ENCODE measurements at places on chromosomes 4 and X.
A peak's percentile ranks its signal among the peaks of the same experiment; 100 is the strongest.

DNA sequence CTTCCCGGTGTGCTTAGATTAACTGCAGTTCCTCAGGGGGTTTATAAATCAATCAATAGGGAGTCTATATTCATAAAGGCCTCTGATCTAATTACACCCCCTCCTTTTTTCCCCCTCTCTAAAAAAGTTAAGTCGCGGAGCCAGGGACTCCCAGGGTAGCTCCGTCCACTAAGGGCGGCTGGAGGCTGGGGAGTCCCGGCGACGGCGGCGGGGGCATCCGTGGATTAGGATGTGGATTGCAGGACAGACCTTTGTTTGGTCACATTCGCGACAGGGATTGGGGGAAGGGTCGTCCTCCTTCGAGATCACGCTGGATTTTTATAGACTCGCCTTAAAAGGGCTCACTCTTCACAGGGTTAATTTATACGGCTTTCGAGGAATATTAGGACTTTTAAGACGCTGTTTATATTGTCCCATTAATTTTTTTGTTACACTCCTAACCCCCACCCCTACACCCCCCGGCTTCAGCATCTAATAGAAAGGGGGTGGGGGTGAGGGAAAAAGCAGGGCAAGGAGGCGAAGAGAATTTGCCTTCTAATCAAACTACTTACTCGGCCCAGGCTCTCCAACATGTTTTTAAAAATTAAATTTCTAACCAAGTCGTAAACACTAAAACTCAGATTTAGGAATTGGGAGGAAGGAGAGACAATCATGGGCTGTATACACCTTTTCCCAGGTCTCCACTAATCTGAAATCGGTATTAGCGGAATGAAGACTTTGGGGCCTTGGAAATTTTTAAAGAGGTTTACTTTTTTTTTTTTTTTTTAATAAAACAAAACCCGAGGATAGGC is 8.5 kb downstream of the PITX2 start:
- no peak overlapping the region for H3K4me3 ChIP-seq
- H3K27ac ChIP-seq: no peak overlapping the region
- peaks cover 32% of the 10 kb centered on the region for H3K4me1 ChIP-seq

GRCh38 chrX:64805683-64806082 is 170.6 kb downstream of the ZC4H2 start:
- H3K27ac ChIP-seq: no peak overlapping the region
- H3K36me3 ChIP-seq: no peaks in the 10 kb centered on the region
- no peak overlapping the region for H3K4me3 ChIP-seq

- H3K4me3 ChIP-seq: no peak overlapping the region
- no peaks in the 10 kb centered on the region for H3K4me1 ChIP-seq
- no peak for DNase-seq
- H3K27ac ChIP-seq: no peak overlapping the region
- H3K36me3 ChIP-seq: no peaks in the 10 kb centered on the region
Measured at GRCh38 chr4:3637326-3638016, 105.2 kb upstream of the LRPAP1 start.

GRCh38 chrX:42129022-42129940 is 205.9 kb upstream of the CASK start:
- no peak for DNase-seq
- H3K27me3 ChIP-seq: peaks cover 21% of the 10 kb centered on the region
- no peak overlapping the region for H3K4me3 ChIP-seq
- H3K27ac ChIP-seq: no peak overlapping the region

GRCh38 chrX:65668377-65669310 is 1.2 kb downstream of the MSN start:
- H3K27ac ChIP-seq: peak overlapping the region; percentile 98
- H3K4me1 ChIP-seq: peaks cover 42% of the 10 kb centered on the region
- DNase-seq: peak; percentile 72
- H3K4me3 ChIP-seq: peak overlapping the region; percentile 87

DNA sequence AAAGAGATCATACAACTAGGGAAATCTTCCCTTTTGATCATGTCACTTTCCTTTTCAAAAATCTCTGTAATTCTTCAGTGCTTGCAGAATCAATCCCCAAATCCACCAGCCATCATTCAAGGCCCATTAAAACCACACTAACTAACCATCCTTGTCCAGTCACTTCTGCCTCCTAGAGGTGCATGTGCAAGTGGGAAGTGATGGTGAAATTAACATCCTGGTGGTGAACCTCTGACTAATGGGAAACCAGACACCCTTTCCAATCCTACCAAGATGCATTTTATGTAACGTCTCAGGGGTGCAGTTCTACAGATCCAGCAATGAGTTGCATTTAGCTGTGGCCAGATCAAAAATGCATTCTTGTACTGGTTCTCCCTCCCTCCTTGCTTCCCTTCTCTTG is 341.8 kb downstream of the RAPGEF2 start:
- DNase-seq: no peak
- H3K36me3 ChIP-seq: no peaks in the 10 kb centered on the region
- no peaks in the 10 kb centered on the region for H3K4me1 ChIP-seq
- no peak overlapping the region for H3K4me3 ChIP-seq
- no peak overlapping the region for H3K27ac ChIP-seq

DNA sequence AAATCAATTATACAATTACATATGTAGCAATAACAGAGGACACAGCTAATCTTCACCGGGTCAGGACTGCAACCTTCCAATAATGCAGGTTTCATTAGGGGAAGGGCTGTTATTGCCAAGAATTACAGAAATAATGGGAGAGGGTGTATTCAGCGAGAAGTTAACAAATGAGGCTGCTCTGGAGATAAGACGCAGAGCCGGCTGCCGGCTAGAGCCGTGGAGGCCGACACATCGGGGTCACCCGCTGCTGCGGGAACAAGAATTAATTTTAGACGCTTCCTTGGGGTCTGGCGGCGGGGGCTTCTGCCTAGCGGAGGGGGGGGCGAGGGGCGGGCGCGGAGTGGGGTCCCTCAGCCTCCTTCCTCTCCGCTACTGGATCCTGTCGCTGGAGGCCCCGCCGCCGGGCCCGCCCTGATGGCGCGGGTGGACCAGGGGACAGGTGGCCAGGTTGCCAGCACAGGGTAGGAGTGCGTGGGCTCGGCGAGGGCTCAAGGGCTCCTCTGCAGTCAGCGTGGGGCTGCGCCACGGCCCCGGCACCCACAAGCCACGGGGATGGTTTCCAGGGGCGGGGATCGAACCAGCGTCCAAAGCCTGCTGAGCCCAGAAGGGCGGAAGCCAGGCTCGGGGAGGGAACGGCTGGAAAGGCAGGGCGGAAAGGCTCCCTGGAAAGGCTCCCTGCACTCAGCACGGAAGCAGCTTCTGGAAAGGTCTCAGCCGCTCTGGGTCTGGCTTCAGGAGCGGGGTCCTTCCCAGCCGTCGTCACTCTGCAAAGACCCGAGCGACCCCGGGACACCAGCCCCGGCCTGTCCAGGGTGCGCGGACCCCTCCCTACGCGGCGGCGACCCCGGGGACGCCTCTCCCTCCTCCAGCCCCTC is 113.8 kb upstream of the NKX1-1 start:
- peaks cover 4% of the 10 kb centered on the region for H3K4me1 ChIP-seq
- no peak for DNase-seq
- no peak overlapping the region for H3K27ac ChIP-seq
- peaks cover 50% of the 10 kb centered on the region for H3K27me3 ChIP-seq
- no peaks in the 10 kb centered on the region for H3K36me3 ChIP-seq
- no peak overlapping the region for H3K4me3 ChIP-seq

DNA sequence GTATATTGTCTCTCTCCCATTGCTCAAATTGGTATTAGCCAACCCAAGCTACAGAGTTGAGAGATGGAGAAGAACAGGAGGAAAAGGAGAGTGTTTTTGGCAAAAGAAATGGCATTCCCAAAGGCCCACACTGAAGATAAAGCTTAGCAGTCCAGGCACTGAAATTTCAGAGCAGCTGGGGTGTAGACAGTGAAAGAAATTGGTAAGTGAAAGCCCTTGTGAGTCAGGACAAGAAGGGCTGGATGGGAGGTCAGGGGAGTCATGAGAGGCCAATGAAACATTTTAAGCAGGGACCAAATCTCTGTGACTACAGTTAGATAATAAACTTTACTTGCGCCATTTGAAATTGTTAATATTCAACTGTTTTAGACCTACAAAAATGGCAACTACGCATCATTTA is 177.7 kb downstream of the ADAMTS3 start:
- H3K27me3 ChIP-seq: no peaks in the 10 kb centered on the region
- DNase-seq: no peak
- H3K4me3 ChIP-seq: no peak overlapping the region
- H3K36me3 ChIP-seq: no peaks in the 10 kb centered on the region

- H3K36me3 ChIP-seq: no peaks in the 10 kb centered on the region
- peaks cover 10% of the 10 kb centered on the region for H3K4me1 ChIP-seq
- H3K27me3 ChIP-seq: no peaks in the 10 kb centered on the region
- H3K27ac ChIP-seq: no peak overlapping the region
- no peak overlapping the region for H3K4me3 ChIP-seq
- no peak for DNase-seq
Measured at GRCh38 chr4:48197643-48198237, 63.7 kb upstream of the TXK start.

Measured in activated T-cell treated with anti-CD3 and anti-CD28 coated beads, Interleukin-2, amount 50 U/mL, for 24 hours (primary cell).